Frontal cortex (tissue), 4 donors: ENCODE measurements at places on chromosomes 1 and 21. TPM values are rescaled to one million over a fixed set of nuclear protein-coding genes. Genes with fewer than 3 reads are reported as not detected.

NTNG1 gene
- 17.5 TPM for total RNA-seq

MTFR1L gene
- total RNA-seq = 33.0 TPM

ZNF593OS gene
- not detected for total RNA-seq

SPRR4 gene
- total RNA-seq = not detected

KRTAP13-2 gene
- total RNA-seq = not detected

WNT2B gene
- 2.0 TPM for total RNA-seq

STUM gene
- 26.1 TPM for total RNA-seq

FAM151A gene
- total RNA-seq = not detected

DDI2 gene
- total RNA-seq = 11.8 TPM

HJV gene
- total RNA-seq = not detected

ADPRS gene
- total RNA-seq = 20.4 TPM

TRPM2 gene
- 1.6 TPM for total RNA-seq

DNA sequence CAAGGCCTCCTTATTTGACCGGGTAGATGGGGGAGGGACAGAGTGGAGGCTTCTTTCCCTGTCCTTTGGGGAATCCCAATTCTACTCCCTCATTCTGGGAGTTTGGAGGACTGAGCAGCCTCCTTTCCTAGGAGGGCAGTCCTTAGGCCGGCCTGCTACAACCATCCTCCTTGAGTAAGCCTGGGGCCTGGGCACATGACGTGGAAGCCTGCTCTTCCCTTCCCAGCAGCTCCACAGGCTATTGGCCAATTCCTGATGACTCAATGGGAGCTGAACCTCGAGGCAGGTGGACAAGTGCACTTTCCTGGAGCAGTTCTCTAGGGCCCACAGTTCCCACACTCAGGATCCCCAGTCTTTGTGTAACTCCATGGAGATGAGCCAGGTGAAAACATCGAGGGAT, 3.1 kb downstream of the KCNA10 start:
- DNase-seq = no peak

DNA sequence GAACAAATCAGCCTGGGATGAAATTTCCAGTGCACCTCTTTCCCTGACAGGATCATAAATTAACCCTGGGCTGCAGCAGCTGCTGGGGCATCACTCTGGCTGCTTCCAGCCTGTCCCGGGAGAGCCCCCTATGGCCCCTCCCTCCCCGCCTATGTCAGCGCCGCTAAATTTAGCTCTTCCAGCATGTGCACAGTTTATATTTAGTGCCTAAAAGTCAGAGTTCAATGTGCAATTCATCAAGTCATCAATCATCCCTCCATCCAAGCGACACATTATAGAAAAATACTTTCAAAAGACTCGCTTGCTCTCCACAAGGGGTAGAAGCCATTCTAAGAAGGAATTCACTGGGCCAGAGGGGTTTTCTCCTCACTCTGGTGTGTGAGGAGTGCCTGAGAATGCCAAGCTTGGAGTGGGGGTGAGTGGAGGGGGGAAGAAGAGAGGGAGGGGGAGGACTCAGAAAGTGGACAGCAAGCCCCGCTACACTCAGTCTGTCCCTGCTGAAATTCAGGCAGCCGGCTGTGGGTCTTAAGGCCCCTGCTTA, 37.4 kb downstream of the XCL1 start:
- DNase-seq = no peak

DNA sequence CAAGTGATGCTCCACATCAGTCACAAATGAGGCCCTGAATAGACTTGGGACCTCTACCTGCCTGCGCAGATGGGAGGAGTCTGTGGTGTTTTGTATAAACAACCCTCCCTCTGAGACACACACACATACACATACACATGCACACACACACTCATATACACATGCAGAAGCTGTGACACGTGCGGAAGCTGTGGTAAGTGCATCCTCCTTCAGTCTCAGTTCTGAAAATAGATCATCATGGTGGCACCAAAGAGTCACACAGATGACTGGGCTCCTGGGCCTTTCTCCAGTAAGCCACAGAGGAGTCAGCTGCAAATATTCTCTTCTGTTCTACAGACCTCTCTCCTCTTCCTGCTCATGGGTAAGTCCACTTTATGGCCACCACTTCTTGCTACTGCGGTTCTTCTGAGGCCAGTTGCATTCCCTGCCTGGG, at the start of gene LY9:
Gene LY9, plus strand, starts transcription at position 224 of the 433 bp plus-strand sequence. Its CDS starts 14 bp downstream, at position 238.
- no peak for DNase-seq

DNA sequence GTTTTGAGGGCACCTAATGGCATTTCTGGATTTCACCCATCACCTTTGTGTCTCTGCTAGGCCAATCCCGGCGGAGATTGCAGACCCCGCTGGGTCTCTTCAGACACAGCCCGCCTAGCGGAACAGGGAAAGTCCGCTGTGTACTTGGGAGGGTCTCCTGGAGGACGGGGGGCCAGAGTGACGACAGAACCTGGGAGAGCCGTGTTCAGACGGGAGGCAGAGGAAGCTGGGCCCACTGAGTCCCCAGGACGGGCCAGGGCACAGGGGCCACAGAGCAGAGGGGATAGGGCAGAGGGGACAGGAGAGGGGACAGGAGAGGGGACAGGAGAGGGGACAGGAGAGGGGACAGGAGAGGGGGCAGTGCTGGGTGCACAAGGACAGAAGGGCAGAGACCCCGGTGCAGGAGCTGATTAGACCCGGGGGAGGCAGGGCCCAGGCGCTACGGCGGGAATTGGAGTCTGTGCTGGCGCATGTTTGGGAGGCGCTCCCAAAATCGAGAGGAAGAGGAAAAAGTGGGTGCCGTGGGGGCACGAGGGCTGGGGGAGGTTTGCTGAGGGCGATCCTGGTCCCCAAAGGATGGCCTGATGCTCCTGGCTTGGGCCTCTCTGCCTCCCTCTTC, 12.7 kb downstream of the TRPM2 start:
- DNase-seq = no peak

DNA sequence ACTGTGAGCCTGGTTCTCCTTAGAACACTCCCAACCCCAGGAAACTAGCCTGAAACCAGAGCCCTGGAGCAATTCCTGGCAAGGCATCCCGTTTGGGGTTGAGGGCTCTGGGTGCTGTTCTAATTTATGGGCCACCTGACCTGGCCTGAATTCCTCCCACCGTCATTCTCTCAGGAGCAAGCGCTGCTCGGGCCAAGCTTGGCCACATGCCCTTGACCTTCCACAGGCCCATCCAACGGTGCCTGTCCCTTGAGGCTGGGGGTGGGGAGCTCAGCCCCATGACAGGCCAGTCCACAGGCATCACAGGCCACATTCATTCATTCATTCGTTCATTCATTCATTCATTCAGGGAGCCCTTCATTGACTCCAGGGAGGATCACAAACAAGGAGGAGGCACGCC, 5.3 kb downstream of the PADI2 start:
- no peak for DNase-seq

DNA sequence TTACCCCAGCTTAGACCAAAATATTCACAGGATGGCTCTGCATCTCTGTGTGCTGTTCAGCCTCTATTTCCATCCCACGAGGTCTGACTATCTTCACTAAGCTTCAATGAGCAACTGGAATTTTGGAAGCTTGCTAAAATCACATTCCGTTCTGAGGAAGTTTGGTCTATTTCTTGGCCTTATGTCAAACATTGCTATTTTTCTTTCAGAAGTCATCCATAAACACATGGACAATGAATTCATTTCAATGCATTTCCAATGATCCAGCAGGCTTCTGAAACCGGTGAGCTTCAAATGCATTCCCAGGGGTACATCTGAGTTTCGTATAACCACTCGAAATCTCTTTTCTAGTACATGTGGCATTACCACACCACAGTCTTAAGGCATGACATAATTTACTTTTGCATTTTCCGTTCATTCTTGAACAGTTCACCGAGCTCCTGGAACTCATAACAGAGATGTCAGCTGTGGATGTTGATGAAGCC, 294.1 kb upstream of the KAZN start:
- no peak for DNase-seq

DNA sequence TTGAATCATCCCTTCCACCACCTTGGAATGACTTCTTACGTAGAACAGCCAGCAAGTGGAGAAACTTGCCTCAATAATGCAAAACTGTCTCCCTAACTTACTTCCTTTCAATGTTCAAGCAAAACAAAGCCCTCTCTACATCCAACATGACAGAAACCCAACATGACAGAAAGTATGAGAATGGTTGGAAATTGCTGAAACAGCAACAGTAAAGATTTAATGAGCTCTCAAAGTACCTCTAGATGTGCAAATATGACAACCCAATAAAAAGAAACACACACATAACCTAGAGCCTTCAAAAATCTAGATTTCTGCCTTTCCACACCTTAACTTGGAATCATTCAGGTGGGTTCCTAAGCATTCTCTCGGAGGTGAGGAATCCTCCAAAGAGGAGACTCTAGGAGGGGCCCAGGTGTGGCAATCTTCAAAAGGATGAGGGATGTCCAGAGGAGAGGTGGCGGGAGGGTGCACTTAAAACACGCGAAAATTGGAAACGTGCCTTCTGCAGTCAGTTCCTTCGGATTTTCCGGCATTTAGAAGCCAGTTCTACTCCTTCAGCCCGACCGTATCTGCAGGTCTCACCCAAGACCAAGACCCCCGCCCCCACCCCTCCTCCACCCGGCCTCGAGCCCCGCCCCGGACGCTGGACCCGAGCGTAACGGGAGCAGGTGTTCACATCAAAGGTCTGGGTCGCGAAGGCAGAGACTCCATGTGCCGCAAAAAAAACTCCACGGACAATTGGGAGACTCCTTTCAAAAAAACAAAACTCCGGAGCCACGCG, 996 bp upstream of the MGST3 start:
- no peak for DNase-seq

DNA sequence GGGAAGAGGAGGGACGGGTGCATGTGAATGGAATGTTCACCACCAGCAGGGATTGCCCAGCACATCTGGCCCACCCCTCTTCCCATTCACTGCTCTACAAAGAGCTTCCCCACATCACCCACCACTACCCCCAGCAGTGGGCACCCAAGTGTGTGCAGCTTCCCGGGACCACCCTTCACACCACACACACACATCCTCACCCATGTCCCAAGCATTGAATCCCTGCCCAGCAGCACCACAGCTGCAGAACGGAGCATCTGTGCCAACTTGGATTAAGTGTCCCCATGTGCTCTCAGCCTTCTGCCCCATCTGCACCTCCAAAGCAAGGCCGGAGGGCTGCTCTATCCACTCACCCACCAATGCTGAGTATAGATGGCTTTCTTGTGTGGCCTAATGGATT, 141.4 kb downstream of the PSMG1 start:
- DNase-seq = no peak

DNA sequence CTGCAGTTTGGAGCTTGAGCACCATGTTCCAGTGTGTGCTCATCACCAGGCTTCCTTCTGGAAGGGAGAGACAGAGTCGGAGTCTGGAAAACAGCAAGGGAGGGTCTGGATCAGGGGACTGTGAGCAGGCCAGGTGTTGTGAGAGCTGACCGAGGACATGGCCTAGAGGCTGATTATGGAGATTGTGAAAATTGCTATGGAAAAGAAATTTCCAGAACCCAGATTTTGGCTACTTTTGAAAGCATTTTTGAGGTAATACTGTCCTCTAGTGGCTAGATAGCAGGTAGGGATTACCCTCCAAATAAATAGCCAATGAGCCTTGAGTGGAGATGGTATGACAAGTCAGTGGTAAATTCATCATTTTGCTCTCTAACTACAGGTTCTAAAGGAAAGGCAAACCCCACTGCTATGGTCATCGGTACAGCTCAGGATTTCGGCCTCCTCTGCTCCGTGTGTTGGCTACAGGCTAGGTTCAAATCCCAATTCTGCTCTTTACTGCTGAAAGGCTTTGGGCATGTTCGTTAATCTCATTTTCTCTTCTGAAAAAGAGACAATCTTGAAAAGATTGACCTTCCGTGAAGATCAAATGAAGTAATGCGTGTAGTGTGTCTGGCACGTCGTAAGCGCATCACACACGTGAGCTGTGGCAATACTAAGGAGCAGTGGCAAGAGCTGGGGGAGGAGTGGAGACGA, 1.0 kb upstream of the HAO2 start:
- DNase-seq = no peak

DNA sequence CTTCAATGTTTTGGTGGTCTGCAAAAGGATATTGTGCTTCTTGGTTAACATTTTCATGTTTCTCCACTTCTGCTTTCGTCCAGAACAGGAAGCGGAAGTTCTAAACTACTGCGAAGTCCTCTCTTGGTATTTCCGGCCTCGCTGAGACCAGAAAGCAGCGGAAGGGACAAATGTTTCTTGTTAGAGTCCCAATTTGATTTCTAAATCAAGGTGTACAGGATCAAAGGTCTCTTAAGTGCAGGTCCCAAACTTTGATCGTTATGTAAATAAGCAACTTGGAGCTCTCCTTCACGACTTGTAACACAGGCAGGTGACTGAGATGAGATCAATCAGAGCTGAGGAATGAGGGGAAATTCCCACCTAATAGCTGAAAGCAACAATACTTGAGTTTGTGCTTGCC, 40.1 kb upstream of the HMCN1 start:
- no peak for DNase-seq

GRCh38 chr1:114215436-114215835, 61.8 kb upstream of the SYT6 start:
- DNase-seq = no peak

DNA sequence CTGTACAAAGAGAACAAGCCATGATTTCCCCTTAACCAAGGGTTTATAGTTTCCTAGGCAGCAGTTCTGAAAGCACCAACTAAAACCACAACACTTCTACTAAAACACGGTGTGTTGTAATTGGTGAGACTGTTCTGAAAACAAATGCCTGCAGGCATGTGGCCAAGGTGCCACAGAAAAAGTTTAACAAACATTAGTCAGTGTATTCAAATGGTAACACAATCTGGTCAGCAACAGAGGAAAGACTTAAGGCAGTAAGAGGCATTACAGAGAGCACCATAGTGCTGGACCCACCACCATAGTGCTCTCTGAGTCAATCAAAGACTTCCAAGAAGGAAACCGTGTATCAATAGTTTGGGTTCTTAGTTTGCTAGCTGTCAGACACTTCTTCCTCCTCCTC, 16.7 kb downstream of the SNIP1 start:
- no peak for DNase-seq

DNA sequence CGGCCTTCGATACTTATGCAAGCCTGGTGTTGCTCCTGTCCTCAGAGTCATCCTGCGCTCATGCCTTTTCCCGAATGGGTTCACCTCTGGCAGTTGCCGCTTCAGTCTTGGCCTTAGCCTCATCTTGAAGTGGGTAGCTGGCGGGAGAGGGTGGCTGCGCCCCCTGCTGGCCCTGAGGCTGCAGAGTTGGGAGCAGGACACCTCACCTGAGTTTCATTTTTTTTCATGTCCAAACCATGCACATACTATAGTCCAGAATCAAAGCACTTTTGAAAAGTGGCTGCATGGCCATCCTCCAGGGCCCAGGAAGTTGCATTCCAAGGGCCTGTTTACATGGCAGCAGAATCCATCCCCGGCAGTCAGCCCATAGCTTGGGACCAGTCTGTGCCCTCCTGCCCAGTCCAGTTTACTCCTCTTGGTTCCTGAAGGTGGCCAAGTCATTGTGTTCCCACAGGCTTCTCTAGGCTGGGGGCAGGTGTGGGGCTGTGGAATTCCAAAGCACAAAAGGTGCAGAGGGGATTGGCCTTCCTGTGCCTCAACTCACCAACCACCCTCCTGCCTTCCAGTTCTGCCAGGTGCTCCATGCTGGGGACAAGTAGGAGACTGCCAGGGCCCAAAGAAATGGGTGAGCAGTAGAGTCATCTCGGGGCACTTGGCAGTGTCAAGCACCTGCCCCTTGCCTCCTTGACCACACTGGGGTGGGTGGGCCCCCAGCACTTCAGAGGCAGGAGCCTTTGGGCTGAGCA, 44.0 kb downstream of the YARS1 start:
- DNase-seq = peak; percentile 74

- DNase-seq = no peak
These were observed 6.1 kb downstream of the TFF3 start for GRCh38 chr21:42308914-42309752.

- DNase-seq = no peak
These were observed 47.8 kb upstream of the KANK4 start for GRCh38 chr1:62367005-62367557.

GRCh38 chr1:246215510-246215903, 291.6 kb downstream of the SMYD3 start:
- DNase-seq = no peak
